Stimulated activated CD4-positive, alpha-beta T cell treated with anti-CD3 and anti-CD28 coated beads, TNF-alpha, amount 100 ng/mL, for 4 hours (primary cell): ENCODE measurements at places on chromosomes 16 and 17.

DNA sequence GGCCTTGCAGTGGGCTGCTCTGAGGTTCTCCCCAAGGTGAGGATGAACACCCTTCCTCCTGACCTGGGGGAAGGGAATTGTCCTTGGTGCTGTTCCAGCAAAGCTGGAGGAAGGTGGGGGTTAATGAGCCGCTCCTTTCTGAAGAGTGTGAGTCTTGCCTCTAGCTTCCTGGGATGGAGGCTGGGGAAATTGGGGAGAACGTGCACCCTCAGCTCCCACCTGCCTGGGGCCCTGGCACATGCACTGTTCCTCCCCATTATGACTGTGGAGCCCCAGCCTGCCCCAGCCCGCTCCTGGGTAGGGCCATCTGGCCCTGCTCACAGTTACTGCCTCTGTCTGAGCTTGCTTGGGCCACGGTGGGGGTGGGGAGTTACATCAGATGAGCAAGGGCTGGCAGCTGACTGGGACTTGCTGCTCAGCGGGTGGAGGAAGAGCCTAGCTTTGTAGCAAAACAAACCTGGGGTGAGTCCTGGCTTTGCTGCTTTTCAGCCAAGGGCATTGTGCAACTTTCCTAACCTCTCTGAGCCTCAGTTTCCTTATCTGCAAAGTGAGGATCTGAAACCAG is 11.1 kb downstream of the TNS4 start:
- DNase-seq, result no peak

- no peak for DNase-seq
These were observed 94.7 kb upstream of the MPHOSPH6 start for GRCh38 chr16:82264756-82265155.

GRCh38 chr17:1492249-1493206 is at the start of gene MYO1C:
Gene MYO1C (minus strand): TSS chr17:1492686. CDS start chr17:1492487, 199 bp downstream.
- no peak for DNase-seq

DNA sequence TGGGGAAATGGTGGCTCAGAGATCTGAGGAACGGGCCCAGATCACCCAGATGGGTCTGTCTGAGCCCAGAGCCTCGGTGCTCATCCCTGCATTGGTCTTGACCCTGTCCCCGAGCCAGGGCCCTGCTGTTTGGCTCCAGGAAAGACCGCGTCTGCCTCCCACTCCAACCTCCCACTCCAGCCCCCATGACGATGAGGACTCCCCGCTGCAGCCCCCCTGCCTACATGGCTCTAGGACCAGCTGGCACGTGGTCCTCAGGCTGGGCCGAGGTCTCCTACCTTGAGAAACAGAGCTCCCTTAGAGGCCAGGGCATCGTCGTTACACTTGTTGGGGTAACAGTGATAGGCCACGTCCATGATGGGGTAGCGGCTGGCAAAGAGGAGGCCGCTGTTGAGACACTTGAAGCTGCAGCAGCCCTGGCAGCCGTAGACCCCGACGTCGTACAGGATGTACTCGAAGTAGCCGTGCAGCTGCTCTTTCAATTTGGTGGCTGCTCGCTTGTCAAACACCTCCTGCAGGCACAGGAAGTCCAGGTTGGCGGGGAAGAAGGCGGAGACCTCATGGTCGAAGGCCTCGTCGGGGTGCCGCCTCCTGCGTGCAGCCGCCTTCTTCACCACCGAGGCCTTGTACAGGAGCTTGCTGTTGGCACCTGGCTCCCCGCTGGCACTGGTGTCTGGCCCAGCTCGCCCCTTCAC is 59.9 kb downstream of the PRMT7 start:
- DNase-seq, result no peak
